ENCODE measurements at places on chromosomes 3 and 15.

DNA sequence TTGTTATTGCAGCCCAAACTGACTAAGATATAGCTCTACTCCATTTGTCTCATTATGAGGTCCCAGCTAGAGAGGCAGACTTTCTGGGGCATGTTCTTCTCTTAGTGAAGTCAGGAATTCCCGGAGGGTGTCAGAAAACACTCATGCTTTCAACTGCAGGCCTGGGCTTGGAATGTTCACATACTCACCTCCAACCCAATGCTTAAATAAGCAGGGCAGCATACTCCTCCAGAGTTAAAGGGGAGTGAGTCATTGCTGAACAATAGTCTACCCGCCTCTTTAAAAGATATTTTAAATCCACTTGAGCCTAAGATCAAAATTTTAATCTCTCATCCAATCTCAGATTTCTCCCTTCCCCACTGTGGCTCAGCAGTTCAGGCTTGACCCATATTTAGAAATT is 167.8 kb upstream of the DPH6 start:
- no peak for DNase-seq

DNA sequence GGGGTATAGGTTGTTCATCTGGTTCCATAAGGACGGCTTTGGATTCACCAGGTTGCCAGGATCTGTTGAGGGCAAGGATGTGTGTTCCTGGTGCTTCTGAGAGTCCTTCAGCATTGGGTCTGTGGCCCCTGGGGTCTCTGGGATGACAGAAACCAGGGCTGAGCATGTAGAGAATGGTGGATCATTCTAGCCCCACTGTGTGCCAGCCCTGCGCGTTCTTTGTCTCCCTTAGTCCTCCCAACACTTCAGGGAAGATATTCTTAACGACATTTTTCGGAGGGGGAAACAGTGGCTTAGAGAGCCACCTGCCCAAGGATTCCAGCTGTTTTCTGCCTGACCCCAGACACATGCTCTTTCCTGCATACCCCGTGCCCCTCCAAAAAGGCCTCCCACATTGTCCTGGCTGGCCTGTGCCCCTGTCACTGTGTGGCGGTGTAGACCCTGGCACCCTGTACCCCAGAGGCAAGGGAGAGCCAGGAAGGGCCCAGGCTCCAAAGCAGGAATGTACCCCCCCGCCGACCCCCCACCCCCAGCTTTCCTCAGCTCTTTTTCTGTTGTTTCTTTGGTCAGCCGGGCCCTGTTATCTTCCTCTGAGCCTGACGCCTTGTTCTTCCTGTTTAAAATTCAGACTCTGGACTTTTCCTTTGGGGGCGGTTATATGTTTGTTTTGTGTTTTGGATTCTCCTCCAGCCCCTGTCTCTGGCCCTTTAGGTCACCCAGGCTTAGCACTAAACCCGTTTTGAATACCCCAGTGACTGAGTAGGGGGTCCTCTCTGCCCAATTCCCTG is 57.8 kb upstream of the SMAD6 start:
- DNase-seq: no peak

DNA sequence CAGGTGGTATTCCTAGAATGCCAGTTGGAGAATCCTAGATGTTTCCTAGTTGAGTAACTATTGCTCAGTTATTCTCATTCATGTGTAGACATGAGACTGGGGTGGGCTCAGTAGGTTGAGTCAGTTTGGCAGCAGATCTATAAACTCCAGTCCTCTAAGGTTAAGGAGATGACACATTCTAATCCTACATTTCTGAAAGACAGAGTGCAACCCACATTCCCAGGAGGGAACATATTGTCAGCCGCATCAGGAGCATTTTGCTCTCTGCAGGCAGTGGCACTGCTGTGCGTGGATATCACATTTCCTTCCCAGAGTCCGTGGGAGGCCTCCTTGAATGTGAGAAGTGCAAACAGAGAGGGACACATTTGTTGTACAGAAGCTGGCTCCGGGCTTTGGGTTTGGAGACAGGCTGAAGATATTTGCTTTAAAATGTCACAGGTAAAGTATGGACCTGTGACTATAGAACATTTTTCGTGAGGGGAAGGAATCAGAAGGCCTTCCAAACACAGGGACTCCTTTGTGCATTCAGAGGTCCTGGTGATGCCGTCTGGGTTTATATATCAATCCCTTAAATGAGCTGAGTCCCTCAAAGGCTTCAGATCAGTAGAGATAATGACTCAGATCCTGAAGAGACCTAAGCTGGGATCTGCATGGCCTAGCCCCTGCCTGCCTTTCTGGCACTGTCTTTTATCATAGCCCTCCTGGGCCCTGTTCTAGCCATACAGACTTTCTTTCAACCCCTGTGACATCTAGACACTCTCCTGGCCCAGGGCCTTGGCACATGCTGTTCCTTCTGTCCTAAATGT is 156.5 kb downstream of the CADPS start:
- DNase-seq: no peak

- DNase-seq: no peak
Observed at GRCh38 chr3:36259580-36259979, 120.7 kb upstream of the STAC start.

DNA sequence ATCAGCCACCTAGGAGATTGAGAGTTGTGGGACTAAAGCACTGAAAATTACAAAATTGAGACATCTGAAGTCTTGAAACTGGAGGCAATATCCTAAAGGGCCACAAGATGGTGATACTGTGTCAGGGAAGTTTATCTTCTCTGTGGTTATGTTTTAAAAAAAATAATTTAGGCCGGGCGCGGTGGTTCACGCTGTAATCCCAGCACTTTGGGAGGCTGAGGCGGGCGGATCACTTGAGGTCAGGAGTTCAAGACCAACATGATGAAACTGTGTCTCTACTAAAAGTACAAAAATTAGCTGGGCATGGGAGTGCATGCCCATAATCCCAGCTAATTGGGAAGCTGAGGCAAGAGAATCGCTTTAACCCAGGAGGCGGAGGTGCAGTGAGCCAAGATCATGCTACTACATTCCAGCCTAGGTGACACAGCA is 17.9 kb upstream of the NIT2 start:
- DNase-seq: peak; percentile 67

Data from inflammatory macrophage (primary cell).